Choroid plexus epithelial cell (primary cell): ENCODE measurements at places on chromosomes 16 and 17.

DNA sequence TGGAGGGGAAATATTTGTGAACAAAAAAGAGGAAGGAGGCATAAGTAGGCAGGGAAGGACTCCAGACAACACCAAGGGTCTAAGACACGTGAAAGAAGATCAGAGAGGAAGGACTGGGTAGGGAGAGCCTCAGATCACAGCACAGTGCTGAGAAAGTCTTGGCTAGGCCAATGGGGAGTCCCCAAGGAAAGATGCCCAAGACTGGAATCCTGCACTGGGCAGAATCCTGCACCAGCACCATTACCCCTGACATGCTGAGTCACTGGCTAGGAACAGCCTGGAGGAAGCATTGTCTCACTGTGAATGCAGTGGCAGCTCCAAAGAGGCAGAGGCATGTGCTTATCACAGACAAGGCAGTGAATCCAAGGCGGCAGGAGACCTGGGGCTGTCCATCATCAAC, 19.2 kb downstream of the CLEC19A start:
- DNase-seq = no peak

DNA sequence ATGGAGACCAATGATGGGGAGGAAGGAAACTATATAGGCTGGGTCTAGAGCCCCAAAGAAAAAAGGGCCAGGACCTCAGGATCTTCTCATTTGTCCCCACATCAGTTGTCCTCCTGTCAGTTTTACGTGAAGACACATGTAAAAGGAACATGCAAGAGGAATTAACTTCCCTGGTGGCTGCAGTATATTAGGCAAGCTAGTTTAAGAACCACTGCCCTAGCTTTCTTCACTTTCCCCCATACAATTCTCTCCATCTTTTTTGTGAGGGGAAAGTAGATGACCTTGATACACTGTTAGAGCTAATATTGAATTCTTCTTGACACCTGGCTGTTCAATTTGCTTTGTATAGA, 2.3 kb downstream of the MAP3K3 start:
- no peak for DNase-seq

DNA sequence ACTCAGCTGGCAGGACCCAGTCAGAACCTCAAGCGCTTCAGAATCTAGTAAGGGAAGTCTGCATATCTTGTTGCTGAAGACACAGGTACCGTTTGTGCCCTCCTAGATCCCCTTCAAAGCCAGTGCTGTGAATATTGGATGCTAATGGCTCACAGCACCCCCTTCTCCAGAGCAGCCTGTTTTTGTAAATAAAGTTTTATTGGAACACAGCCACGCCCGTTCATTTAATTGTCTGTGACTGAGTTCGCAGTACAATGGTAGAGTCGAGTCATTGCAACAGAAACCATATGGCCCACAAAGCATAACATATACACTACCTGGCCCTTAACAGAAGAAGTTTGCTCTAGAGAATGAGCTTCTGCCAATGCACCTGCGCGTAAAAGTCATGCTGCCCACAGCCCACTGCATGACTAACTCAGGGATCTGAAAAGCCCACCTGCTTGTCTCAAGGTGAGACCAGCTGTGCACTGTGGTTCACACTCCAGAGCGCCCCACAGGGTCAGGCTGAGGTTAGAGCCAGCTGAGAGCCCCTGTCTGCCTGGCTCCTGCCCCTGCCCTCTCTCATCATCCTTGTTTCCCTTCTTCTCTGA, 48.8 kb downstream of the AIPL1 start:
- no peak for DNase-seq

DNA sequence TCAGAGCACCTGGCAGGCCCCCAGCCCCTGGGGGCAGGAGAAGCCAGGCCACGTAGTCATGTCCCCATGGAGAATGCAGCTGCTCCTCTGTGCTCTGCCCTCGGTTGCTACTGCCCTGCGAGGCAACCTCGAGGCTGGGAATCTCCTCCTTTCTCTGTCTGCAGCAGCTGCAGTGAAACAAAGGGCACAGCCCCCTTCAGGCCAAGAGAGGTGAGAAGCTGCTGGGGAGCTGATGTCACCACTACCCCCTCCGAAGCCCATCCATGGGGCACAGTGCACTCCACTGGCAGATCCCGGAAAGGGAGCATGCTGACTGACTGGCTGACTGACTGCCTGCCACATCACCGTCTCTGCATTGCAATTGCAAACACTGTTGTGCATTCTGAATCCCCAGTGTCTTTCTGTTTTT, 103.7 kb downstream of the GRIN2A start:
- no peak for DNase-seq

DNA sequence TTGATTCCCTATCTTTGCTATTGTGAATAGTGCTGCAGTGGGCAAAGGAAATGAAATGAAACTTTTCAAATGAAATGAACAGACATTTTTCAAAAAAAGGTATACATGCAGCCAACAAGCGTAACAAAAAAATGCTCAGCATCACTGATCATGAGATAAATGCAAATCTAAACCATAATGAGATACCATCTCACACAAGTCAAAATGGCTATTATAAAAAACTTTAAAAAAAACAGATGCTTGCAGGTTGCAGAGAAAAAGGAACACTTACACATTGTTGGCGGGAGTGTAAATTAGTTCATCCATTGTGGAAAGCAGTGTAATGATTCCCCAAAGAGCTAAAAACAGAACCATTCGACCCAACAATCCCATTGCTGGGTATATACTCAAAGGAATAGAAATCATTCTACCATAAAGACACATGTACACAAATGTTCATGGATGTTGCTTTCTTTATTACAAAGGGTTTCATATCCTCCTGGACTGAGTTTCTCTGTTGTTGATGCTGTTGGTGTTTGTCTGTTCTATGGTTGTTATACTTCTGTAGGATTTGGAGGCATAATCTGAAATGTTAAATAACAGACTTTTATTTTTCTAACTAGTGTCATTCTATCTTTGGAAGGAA, 99.3 kb upstream of the SOX9 start:
- DNase-seq = no peak

GRCh38 chr17:8940866-8941471, 24.5 kb downstream of the PIK3R5 start:
- no peak for DNase-seq

DNA sequence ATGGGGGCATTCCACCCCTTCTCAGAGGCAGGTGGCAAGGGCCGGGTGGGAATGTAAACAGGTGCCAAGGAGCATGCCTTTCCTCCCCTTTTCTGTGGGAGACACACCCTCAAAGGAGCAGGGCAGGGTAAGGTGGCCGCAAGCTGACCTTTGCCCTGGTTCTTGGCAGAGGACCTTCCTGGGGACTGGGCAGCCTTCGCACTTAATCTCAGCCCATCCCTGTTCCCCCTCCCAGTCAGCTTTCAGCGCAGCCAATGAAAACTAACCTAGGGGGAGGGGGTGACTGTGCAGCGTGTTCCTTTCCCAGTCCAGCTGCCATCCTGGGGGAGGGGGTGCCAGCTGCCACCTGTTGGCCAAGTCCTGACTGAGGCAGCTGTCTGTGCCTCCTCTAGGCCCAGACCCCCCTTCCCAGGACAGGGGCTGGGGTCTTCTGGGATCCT, 2.8 kb downstream of the TRAF4 start:
- DNase-seq = no peak

- DNase-seq = no peak
Measured at GRCh38 chr17:1019451-1019850, 22.5 kb downstream of the TIMM22 start.

DNA sequence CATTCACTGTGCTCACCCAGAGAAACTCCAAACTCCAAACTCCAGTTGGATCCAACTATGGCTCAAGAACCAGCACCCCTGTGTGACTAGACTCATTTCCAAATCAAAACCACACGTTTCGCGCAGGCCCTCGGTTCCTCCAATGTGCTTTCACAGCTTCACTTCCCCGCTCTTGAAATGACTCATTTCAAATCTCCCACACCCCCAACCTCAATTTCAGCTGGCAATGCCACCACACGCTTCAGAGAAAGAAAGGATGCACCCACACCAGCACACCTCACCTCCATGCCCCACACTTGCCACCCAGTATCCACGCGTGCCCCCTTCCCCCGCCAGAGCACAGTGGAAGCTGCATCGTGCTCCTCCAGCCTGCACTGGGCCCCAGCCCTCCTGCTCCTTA, 9.0 kb downstream of the TMEM92 start:
- no peak for DNase-seq

GRCh38 chr16:46789499-46790414, 41.2 kb downstream of the C16orf87 start:
- peak; percentile 78 for DNase-seq

DNA sequence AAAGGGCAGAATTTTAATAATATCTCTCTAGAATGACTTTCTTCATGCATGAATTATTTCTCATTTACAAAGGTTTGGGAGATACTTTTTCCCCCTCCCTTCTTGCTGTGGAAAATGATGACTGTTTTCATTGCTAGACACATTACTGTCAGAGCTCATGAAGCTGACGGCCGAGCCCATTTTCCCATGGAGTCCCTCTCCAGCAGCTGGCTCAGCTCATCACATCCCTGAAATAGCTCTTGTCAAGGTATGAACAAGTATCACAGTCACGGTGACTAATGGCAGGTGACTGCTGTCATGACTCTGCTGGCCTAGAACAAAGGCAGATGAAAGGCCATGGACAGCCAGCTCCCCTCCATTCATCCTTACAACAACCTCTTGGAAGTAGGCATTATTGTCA, 208.1 kb downstream of the ABCC12 start:
- DNase-seq = no peak

GRCh38 chr16:11805556-11805955, 8.5 kb upstream of the ZC3H7A start:
- no peak for DNase-seq

- no peak for DNase-seq
Measured at GRCh38 chr16:24976971-24977677, 38.0 kb downstream of the ARHGAP17 start.

DNA sequence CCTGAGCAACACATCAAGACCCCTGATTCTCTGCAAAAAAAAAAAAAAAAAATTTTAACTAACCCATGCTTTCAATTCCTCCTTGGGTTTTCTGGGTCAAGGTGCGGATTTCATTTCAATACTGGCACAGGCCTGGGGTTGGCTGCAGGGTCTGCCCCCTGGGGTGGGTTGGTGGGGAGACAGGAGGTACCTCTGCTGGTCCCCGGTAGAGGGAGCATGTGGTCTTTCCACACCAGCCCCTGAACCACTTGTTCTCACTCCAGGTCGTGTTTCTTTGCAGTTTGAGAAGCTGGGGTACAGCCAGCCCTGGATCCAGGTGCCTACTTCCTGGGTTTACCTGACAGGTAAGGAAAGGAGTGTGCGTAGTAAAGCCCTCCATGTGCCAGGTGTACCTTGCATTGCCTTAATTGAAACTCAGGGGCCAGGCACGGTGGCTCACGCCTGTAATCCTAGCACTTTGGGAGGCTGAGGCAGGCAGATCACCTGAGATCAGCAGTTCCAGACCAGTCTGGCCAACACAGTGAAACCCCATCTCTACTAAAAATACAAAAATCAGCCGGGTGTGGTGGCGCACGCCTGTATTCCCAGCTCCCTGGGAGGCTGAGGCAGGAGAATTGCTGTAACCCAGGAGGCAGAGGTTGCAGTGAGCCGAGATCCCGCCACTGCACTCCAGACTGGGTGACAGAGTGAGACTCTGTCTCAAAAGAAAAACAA, 21.8 kb downstream of the SDR42E2 start:
- peak; percentile 24 for DNase-seq

DNA sequence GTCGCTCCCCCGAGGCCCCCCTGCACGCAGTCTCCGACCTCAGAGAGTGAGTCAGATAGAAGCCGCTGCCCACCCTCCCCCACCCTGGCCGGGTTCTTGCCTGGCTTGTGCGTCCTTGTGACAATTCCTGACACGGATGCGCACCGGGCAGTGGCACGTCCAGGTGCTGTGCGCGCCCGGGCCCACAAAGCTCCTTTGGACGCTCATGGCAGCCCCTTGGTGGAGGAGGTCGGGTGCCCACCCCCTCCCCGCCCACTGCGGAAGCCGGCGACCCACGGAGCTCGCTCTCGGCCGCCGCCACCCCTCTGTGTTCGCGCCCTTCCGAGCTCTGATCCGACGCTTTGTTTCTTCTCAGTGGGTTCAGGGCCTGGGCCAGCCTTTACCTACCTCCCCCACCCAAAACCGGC, 662 bp upstream of the TUBB3 start:
- DNase-seq = peak; percentile 94

- no peak for DNase-seq
Measured at GRCh38 chr17:80111702-80112470, 10.5 kb downstream of the GAA start.

DNA sequence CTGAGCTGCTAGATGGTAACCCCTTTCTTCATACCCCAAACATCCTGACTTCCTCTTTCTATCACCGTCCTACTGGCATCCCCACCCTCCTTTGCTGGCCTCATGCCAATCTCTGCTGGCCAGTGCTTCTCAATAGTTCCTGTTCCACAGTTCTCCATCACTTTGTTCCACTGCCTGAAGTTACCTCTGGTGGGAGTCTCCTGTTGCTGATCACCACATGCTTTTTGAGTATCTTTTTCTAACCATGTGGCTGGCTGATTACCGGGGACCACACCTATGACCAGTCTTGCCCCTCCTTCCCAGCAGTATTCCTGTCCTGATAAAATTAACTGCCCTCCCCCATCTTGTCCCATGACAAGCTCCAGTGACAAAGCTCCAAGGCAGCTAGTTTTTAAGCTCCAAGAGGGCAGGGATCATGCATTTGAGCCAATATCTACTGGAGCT, 380.4 kb upstream of the CCL2 start:
- no peak for DNase-seq

- no peak for DNase-seq
Measured at GRCh38 chr17:46834846-46835245, 16.4 kb upstream of the WNT3 start.

DNA sequence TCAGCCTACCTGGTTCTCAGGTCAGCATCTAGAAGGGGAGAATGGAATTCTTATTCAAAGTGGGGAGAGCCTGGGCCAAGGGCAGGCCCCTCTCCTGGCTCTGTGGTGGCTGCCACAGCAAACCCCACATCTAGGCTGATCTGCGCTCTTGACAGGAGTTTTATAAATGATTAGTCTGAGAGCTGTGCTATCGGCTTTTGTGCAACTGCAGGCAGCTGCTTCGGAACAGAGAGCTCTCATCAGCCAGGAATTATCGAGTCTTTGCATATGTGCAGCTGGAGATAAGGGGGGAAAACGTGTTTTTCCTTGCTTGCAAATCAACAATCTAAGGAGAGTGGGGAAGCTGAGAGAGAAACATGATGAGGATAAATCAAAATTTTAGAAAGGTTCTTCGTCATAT, 91.7 kb downstream of the HS3ST3A1 start:
- DNase-seq = no peak

GRCh38 chr16:19907161-19907992, 22.7 kb upstream of the GPRC5B start:
- DNase-seq = peak; percentile 84

DNA sequence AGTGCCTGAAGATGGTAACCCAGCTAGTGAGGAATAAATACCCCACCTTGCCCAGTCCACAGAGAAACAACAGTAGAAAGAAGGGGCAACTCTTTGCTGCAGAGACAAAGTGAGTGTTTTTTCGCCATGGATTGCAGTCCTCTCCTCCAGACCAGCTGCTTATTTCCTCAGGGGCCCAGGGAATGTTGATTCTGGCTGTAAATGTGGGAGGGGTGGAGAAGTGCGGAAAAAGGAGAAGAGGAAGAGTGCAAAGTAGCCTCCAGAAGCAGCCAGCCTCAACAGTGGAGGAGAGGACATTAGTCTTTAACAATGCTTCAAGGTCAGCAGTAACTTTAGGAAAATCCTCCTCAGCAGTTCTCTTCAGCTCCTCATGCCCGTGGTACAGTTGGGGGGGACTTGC, 8.1 kb upstream of the PHLPP2 start:
- DNase-seq = no peak
